ENCODE measurements at places on chromosomes 6 and 20.

GRCh38 chr6:151763303-151763702 is 44.2 kb upstream of the ESR1 start:
- no peak for DNase-seq

DNA sequence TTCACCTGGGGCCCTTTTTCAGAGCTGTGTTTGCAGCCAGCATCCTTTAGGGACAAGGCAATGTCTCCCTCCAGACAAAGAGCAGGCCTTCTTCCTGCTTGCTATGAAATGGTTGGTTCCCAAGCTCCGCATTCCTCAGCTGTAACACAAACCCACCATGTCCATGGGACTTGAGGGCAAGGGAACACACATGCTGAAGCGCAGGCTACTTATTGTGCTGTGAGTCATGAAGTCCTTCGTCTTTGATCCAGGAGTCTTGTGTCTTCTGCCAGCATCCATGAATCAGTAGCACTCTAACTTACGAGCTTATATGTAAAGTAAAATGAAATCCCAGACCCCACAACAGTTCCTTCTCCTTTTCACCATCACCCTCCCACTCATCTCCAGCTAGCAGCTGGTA is 59.0 kb downstream of the ANKRD60 start:
- no peak for DNase-seq

GRCh38 chr6:129590408-129591022 is 119.5 kb downstream of the ARHGAP18 start:
- no peak for DNase-seq

- no peak for DNase-seq
Observed at GRCh38 chr6:89361171-89361570, 8.6 kb upstream of the UBE2J1 start.

GRCh38 chr20:31674895-31675827 is 37.4 kb downstream of the COX4I2 start:
- DNase-seq = peak; percentile 57

DNA sequence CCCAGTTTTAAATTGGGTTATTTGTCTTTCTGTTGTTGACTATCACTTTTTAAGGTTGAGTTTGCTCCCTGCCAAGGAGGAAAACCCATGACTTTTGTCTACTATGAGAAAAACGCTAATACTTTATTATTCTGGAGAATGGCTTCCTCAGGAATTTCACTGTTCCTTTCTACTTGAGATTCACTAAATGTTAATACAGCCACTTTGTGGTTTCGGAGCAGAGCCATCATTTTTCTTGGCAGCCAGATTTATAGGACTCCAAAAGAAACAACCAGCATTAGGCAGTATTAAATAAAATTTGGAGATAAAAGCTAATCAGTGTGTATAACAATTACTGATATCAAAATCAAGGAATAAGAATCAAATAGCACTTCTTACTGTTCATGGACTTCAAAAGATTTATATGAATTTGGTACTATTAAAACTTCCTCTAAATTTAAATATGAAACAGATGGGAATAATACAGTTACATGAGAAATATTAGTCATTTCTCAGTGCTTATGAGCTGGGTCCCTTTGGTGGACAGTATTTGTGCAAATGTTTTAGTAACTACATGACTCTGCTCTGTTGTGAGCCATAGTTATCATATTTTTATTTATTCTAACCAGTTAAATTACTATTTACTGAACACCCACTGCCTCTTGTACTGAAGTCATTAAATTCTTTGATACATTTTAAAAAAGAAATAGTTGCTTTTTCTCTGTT is 64.1 kb upstream of the FBXO30 start:
- no peak for DNase-seq

GRCh38 chr6:84777888-84778287 is 13.5 kb upstream of the TBX18 start:
- DNase-seq = no peak

GRCh38 chr6:61586934-61587537 is 699.0 kb downstream of the KHDRBS2 start:
- DNase-seq = no peak

DNA sequence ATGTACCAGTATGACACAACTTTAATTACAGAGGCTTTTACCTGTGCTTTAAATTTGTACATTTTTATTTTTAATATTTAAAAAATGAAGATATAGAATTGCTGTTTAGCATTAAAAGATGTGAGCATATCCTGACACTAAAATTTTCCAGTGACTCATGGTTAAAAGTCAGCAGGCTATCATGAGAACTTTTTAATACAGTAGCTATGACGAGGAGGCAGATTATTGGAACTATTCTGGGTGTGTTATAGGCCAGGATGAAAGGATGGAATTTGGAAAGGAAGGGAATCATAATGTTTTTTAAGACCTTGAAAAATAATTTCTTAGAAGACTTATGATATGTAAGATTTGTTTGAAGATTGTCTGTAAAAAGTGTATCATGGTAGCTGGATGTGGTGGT is 91.0 kb downstream of the GFRA4 start:
- no peak for DNase-seq

- DNase-seq = no peak
Observed at GRCh38 chr6:52087498-52087999, at the start of gene PKHD1. TSS of gene PKHD1 (minus strand) at chr6:52087613. CDS start at chr6:52084933, 2,680 bp downstream.

- DNase-seq = no peak
Observed at GRCh38 chr6:4788953-4789584, 12.9 kb downstream of the CDYL start.

DNA sequence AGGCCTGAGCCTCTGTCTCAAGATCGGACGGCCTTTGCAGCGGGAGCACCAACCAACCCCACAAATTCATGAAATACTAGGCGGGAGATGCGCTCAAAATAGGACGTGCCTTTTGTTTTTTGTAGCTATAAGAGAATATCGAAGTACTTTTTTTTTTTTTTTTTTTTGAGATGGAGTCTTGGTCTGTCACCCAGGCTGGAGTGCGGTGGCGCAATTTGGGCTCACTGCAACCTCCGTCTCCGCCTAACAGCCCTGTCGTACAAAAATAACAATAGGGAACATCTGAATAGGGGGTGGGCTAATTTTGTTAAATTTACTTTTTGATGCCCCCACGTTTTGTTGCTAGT is 5.9 kb upstream of the TUBB2A start:
- DNase-seq = no peak

GRCh38 chr6:17666646-17667045 is 40.1 kb downstream of the NUP153 start:
- DNase-seq = no peak

GRCh38 chr6:131206463-131207251 is 71.4 kb downstream of the AKAP7 start:
- DNase-seq = no peak

DNA sequence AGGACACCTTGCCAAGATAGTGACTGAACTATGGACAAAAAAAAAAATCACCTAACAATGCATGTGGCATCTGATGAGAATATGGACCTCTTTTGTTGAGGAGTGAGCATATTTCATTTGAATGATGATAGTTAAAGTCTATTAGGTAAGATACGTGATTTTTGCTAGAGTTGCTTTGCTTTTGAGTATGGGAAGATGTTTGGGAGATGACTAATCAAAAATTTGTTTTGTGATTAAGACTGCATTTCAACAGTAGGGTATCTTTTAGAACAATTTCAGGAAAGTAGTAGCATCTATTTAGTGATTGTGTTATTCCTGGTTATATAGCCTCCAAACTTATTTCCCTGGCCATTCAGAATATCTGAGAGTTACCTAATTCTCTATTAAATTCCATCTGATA is 878.6 kb upstream of the CITED2 start:
- no peak for DNase-seq

GRCh38 chr6:25472306-25472705 is 179.7 kb upstream of the SCGN start:
- no peak for DNase-seq

- no peak for DNase-seq
Observed at GRCh38 chr6:70124882-70125545, 177.9 kb downstream of the COL9A1 start.

- no peak for DNase-seq
Observed at GRCh38 chr6:133055441-133055966, 185.7 kb upstream of the EYA4 start.

- no peak for DNase-seq
Observed at GRCh38 chr6:17059850-17060249, 42.0 kb upstream of the STMND1 start.

DNA sequence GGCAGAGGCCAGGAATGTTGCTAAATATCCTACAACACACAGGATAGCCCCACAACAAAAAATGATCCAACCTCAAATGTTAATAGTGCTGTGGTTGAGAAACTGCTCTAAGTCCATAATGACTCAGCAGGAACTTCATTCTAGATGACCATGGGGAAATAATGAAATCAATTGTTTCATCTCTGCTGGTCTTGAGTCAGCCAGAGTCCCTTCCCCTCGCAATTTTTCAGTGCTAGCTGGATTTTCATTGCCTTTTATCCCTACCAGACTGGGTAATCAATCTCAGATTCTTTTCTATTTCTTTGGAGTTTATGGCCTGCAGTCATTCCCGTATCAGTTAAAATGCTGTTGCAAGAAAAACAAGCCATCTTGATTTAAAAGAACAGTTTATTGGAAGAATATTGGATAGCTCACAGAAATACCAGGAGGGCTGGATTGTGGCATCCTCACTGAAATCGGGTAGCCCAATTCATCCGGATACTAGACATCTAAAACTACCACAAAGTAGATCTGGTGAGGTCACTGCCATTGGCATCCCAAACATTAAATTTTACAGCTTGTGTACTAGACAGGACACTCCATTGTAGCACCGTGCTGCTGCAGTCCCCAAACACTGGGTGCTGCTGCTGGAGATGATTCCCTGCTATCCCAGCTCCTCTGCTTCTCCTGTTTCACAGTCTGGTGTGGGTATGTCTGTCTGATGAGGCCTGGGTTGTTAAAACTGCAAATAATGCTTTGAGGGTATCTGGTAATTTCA is 30.3 kb upstream of the POPDC3 start:
- DNase-seq = no peak

- DNase-seq = no peak
Observed at GRCh38 chr6:39684790-39685488, 40.3 kb downstream of the KIF6 start.

DNA sequence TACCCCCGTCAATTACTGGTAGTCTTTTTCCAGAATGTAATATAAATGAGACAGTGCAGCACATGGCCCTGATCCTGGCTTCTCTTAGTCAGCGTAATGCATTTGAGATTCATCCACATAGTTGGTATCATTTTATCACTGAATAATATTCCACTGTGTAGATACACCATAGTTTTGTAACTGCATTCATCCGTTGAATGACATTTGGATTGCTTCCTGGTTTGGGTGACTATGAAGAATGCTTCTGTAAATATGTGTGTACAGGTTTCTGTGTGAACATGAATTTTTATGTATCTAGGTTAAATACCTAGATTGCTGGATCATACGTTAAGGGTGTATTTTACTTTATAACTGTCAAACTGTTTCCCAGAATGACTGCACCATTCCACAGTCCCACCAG is 62.6 kb upstream of the STMND1 start:
- DNase-seq = no peak

- DNase-seq = no peak
Observed at GRCh38 chr6:52788478-52788877, 15.1 kb downstream of the GSTA1 start.

GRCh38 chr6:35544769-35545361 is 32.2 kb upstream of the TULP1 start:
- DNase-seq = no peak

DNA sequence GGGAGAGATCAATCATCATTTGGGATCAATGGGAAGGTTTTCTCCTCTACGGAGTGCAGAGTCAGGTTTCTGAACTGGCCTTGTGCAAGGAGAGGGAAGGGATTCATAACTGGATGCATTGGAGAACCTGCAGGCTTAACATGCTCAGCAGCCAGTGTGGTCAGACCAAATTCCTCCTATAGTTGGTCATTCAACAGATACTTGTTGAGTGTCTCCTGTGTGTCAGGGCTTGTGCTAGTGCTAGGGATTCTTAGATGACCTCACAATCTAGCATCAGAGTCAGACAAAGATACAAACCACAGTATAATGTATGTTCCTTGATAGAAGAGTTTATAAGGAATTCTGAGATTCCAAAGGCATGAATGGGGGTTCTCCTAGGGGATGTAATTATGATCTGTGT is 23.9 kb downstream of the RALY start:
- DNase-seq = no peak

DNA sequence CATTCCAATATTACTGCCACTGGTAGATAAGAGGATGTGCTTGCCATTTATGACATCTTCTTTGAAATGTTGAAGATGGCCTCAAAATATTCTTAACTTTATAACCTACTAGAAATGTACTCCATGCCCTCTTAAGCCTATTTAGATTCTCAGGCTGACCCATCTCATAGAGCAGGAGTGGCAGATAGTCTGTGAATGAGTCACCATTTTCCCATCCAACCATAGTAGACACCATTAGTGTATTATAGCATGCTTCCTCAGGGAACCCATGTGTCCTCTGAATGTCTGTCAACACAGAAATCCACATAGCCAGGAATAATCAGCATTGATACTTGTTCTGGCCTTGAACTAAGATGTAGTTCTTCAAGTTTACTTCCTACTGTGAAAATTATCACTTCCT is 150.2 kb downstream of the IMPG1 start:
- no peak for DNase-seq

GRCh38 chr20:41314386-41314785 is 3.1 kb downstream of the ZHX3 start:
- no peak for DNase-seq

DNA sequence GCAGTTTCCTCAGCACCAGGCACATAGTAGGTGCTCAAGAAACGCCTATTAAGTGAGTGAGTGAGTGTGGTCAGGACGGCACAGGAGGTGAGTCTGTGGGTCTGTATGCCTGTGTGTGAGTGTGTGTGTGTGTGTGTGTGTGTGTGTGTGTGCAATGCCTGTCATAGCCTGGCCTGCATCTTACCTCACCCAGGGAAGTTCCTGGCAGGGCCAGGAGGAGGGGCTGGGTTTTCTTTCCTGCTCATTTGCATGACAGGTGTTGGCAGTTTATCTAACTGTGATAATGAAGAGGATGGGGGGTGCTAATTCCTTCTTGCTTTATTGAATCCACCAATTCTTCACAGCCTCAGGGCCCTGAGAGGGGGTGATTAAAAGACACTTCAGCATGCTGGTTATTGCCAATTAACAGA is 146.7 kb upstream of the MLN start:
- DNase-seq = no peak

- DNase-seq = no peak
Observed at GRCh38 chr6:18166312-18167036, 11.3 kb downstream of the KDM1B start.

DNA sequence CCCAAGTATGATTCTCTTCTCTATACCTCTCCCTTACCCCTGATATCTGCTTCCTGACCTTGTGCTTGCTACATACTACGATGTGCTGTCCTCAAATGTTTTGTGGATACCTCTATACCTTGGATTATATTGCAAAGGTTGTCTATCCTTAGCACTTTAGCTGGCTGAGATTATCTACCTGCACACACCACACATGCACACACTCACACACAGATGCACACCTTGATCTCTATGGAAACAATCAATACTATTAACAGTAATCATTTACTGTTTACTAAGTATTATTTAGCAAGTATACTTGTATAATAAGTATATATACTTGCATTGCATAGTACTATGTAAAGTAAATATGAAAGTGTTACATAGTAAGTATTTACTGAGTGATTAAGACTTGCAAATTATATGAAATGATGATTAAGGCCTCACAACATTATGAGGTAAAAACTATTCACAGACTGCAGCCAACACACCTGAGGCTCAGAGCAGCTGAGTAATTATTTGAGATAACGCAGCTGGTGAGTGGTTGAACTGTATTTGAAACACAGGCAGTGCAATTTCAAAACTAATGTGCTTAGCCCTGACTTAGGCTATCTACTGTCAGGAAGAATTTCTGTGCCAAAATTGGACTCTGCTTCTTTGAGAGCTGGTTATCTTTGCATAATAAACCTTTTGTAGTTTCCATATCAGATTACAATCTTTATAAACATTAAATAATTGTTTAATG is 699.9 kb downstream of the FRK start:
- no peak for DNase-seq

- DNase-seq = no peak
Observed at GRCh38 chr6:122749451-122750050, 30.0 kb upstream of the FABP7 start.
